ENCODE measurements at places on chromosomes 1 and 21. TPM values are rescaled to one million over a fixed set of nuclear protein-coding genes. Genes with fewer than 3 reads are reported as not detected.

The PROX1 gene
- 82.9 TPM for total RNA-seq

DNA sequence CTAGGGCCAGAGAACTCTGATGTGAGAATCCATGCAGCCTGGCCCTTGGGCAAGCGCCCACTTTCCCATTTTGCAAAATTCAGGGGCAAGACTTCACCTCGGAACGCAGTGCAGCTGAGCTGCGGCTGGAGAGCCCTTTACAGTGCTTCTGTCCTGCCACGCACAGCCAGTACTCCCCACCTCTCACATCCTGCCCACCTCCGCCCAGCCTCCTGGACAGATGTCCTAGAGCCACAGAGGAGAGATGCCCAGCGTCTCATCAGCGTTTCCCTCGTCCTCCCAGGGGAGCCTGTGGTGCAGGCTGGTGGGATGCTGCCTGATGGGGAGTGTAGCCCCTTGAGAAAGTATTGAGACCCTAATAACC is 29.6 kb downstream of the RUNX3 start:
- DNase-seq = no peak

The CLEC20A gene
- total RNA-seq = not detected

GRCh38 chr1:115074839-115075534 is 14.3 kb downstream of the TSPAN2 start:
- no peak for DNase-seq

DNA sequence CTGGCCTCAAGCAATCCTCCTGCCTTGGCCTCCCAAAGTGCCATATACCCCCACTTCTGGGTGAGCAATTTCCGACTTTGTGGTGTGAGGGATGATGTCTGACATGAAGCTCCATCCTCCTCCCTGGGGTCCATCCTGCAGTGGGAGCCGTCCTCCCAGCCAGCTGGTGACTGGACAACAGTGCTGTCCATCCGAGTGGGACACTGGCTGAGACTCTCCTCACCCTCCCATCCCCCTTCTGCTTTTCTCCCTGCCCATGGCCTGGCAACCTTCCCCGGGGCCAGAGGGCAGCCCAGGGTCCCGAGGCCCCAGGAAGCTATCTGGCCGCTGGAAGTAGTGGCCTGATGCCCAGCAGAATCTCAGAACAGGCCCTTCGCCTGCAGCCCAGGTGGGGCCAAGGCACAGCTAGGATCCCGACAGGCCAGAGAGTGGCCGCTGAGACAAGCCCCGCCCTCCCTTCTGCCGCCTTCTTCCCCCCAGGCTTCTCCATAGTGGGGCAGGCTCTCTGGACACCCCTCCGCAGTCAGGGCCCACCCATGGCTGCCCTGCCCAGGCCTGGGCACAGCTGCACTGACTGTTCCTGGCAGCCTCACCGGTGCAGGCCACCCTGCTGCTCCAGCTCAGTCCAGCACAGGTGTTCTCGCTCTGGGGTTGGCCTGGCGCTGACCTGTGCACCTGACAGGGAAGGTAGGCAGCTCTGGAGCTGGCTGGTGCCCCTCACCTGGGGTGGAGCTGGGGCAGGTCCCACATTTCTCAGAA is 8.4 kb upstream of the FAAP20 start:
- no peak for DNase-seq

GRCh38 chr1:115793162-115793561 is 24.6 kb upstream of the CASQ2 start:
- DNase-seq = no peak
